Inflammatory macrophage (primary cell): ENCODE measurements at places on chromosomes 12 and 14.

DNA sequence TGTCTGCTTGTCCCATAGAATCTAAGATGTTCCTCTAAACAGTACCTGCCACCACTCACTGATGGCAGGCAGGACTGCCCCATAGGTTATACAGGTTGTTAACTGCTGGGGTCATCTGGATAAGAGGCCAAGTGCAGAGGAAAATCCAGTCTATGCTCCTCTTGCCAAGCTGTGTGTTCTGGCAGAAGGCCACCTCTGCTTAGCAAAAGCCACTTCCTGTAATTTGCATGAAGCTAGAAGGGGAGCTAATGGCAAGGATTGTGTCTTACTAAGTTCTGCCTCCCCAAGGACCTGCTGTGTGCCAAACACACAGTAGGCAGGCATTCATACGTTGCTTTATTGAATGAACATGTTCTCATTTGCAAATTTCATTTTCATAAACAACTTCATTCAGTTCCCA is 445.4 kb downstream of the BCL11B start:
- DNase-seq, result no peak

GRCh38 chr14:85471156-85471555 is 58.8 kb upstream of the FLRT2 start:
- DNase-seq, result no peak

DNA sequence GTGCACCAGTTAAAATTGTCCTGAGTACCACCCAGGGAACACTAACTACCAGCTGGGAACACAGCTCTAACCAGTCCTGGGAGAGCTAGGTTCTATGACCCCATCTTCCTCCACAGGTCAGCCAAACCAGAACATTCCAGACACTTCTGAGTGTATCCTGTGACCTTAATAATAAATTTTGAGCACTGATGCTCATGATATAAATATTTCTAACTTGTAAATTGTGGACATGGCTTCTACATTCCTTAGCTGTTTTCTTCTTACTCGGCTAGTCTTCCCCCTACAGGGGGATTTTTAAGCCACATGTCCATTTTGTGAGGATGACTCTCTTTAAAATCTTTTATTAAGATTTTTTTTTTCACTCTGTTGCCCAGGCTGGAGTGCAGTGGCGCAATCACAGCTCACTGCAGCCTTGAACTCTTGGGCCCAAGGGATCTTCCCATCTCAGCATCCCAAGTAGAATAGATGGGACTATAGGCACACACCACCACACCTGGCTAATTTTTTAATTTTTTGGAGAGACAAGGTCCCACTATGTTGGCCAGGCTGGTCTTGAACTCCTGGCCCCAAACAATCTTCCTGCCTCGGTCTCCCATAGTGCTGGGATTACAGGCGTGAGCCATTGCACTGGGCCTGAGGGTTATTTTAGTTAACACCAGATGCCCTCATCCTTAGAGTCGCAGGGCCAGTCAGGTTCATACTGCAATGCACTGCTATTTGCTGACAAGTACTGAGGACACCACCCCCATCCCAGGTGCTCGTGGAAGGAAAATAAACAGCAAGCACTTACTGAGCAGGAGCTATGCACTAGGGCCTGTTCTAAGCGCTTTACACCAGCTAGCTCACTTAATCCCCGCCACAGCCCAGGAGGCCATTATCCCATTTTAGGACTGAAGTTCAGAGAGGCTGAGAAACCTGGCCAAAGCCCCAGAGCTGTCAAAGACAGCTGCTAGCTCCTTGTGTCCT is 142.6 kb upstream of the NCOR2 start:
- DNase-seq, result no peak

GRCh38 chr12:111355201-111355925 is 13.5 kb downstream of the PHETA1 start:
- DNase-seq, result no peak

DNA sequence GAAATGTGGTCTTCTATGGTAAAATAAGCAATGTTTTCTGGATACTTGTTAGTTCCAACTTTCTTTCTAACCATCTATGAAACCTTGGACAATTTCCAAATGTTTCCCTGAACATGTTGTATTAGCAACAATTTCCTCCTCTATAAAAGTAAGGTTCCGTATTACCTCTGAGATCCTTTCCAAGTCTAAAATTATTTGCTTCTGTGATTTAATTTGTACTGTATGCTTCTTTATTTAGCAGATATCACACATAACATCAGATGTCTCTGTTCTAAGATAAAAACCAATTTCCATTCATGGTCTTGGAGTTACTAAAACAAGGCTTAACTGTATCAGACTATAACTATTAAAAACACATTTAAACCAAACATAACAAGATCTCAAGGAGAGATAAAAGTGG is 177.2 kb downstream of the FOXA1 start:
- no peak for DNase-seq

DNA sequence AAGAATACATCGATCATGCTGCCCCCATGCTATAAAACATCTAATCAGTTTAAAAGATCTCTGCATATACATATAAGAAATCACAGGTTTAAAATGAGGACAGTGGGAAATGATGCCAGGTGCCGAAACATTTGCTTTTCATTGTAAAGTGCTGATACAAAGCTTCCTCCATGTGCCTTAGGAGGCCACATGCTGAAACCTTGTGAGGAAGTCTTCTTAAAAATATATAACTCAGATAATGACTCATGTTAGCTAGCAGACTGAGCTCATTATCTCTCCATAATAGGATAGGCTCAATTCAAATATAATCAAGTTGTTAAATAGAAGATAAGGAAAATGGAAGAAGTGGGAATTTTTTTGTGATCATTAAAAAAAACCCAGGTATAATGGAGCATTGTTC is 65.9 kb downstream of the RFX4 start:
- no peak for DNase-seq

- DNase-seq, result no peak
Measured at GRCh38 chr14:92277031-92277430, 45.9 kb upstream of the SLC24A4 start.

DNA sequence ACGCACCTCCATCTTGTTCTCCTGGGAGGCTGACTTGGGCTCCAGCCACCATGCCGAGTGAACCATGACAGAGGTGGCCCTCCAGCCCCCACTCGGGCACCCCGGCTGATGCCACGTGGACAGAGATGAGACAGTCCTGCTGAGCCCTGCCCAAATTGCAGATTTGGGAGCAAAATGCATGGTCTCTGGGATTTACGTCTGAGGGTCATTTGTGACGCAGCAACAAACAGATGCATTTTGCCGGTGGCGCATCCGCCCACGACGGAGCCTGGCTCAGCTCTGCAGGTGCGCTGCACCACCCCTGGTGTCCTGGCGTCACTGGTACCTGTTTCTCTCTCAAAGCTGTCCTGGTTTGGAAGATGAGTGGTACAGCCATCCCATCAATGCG is 31.1 kb upstream of the INF2 start:
- no peak for DNase-seq

DNA sequence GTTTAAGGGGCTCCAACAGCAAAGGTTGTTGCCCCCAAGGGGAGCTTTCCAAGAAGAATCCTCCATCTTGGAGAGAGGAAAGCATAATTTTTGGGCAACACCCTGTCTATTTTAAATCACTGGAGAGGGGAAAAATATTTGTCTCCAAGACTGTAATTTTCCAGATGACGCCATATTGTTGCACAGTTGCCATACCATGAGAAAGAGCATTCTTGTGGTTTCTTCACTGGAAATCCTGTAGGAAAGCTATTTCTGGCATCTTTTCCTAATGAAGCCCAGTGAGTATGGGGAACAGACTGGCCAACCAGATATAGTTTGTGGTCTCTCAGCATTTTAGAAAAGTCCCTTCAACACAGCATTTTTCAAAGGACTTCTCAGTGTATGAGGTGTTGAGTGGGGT is 88.1 kb upstream of the MANSC4 start:
- no peak for DNase-seq

GRCh38 chr12:108717243-108717642 is 14.1 kb downstream of the CORO1C start:
- no peak for DNase-seq

DNA sequence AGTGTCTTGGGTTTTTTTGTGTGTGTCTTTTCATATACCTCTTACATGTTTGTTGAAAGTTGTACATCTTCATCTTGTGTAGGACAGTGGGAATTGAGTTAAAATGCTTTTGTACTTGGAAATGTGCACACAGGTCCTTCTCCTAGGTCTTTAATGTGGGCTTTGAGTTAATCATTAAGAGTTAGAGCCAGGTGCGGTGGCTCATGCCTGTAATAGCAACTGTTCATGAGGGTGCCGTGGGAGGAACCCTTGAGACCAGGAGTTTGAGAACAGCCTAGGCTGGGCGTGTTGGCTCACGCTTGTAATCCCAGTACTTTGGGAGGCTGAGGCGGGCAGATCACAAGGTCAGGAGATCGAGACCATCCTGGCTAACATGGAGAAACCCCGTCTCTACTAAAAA is 13.9 kb downstream of the CLECL1 start:
- no peak for DNase-seq

GRCh38 chr14:21521501-21521900 is 4.6 kb downstream of the SALL2 start:
- no peak for DNase-seq

DNA sequence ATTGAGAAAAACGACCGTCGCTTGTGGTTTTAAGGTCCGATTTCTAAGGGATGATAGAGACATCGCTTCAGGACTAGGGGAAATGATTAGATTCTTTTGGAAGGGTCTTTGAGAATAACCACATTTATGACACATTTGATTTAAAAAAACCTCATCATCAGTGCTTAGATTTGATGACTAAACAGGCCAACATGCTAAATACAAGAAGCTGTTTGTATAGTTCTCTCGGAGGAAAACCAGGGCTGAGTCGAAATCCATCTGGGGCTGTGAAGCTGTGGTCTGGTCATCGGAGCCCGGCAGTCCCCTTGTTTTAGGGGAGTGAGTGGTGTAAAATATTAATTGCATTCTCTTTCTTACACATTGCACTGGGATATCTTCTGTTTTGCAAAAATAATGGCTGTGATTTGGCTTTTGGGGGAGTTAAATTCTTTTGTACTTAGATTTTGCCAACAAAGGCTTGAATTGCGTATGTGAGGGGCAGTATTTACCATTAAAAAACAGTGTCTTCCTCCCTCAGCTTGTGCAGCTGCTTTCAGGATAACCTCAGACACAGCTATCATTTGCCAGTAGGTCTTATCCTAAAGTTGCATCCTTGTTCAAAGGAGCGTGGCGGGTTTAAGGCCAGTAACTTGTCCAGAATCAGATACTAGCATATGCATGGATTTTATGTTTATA is 550 bp downstream of the GNG2 start:
- DNase-seq, result no peak

GRCh38 chr12:10900530-10900929 is 8.8 kb downstream of the TAS2R13 start:
- DNase-seq, result no peak

DNA sequence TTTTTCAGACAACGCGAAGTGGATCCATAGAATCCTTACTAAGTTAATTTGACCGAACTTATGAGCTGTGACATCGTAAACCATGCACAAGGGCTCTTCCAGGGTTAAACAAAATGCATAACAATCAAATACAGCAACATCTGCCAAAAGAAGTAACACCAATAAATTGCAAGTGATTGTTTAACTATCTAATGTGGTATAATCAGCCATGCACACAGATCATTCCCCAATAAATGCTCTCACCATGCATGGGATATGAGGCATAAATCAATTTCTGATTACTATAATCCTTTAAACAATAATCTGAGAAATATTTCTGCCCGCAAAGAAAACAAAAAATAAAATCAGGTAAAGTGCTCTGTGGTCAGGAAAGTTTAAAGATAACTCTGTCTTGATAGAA is 7.7 kb upstream of the PLEKHG7 start:
- DNase-seq, result no peak

- DNase-seq, result peak; percentile 42
Measured at GRCh38 chr14:24351517-24351916, 11.7 kb upstream of the RIPK3 start.

- DNase-seq, result no peak
Measured at GRCh38 chr12:120136093-120136770, 19.7 kb upstream of the RAB35 start.

- DNase-seq, result no peak
Measured at GRCh38 chr14:96176811-96177211, 27.8 kb upstream of the BDKRB2 start.

DNA sequence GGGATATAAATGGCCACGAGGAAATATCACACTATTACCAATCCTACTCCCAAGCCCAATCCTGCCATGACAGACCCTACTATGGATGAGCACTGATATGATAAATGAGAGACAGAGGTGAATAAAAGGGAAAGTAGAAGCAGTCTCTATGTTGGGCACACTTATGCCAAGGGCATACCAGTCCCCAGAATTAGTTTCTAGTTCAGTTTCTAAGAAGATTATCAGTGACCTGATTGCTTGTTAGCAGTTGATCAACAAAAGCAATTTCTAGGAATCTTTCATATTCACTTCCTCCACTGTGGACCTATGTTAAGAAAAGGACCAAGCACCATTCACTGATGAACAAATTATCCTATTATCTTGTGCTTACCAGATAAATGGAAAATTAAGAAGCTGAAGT is 20.0 kb downstream of the SCAF11 start:
- DNase-seq, result no peak

- peak; percentile 63 for DNase-seq
Measured at GRCh38 chr14:34331728-34332623, 130.1 kb downstream of the SPTSSA start.

DNA sequence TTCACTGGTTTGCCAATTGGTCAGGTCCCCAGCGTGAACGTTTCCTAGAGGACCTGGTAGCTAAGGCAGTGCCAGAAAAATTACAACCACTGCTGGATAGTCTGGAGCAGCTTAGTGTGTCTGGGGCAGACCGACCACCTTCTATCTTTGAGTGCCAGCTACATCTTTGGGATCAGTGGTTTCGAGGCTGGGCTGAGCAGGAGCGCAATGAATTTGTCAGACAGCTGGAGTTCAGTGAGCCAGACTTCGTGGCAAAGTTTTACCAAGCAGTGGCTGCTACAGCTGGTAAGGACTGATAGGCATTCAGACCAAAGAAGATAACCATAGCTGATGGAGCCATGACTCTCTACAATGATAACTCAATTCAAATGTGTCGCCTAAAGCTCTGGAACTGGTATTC is 2.5 kb downstream of the C14orf119 start:
- no peak for DNase-seq

GRCh38 chr14:95452176-95452892 is 64.1 kb downstream of the SYNE3 start:
- peak; percentile 2 for DNase-seq

DNA sequence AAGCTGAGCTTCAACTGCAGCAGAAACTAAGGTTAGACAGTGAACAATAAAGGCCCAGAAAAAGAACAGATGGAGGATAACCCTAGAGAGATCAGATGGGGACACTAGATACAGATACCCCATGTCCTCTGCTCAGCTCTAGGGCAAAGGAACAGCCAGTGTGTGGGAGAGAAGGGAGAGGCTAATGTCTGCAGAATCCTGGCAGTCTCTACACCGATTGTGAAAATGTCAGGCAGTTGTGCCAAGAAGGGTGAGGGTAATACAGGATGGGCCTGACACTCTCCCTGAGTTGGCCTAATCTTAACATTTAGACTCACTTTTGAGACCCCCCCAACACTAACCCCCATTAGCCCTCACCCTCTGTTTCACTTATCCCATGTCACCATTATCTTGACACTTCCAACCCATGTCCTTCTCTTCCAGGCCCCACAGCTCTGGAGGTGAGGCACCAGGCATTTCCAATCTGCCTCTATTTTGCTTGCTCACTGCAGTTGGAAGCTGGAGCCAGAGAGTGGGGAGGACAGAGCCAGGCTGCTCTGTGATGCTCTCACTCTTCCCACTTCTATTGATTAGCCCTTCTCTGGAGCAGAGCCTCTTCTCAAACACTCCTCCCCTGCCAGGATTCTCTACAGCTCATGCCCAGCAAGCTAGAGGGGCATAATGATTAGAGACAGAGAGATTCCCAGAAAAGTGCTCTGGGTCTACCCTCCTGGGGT is 3.0 kb upstream of the BLOC1S1 start:
- DNase-seq, result no peak

- no peak for DNase-seq
Measured at GRCh38 chr12:57469296-57470164, 9.9 kb downstream of the GLI1 start.
